ENCODE measurements at places on chromosomes 13 and 19.

DNA sequence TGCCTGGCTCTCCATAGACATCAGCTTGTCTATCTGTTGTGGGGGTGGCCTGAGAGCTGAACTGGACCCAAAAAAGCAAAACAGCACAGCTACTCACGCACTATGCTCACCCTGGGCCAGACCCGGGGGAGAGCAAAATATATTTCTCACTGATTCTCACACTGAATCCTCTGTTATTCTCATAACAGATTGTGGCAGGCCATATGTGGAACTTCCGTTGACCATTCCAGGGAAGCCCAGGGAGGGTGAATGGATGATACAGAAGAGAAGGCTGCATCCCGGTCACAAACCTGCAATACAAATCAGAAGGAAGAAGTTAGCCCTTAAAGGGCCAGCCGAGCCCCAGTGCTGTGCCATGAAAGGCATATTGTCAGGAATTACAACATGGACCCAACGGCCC lies 362.5 kb downstream of the ZNF536 start:
- no peak for DNase-seq

- no peak for DNase-seq
Measured at GRCh38 chr13:60351326-60351725, 45.7 kb upstream of the TDRD3 start.

DNA sequence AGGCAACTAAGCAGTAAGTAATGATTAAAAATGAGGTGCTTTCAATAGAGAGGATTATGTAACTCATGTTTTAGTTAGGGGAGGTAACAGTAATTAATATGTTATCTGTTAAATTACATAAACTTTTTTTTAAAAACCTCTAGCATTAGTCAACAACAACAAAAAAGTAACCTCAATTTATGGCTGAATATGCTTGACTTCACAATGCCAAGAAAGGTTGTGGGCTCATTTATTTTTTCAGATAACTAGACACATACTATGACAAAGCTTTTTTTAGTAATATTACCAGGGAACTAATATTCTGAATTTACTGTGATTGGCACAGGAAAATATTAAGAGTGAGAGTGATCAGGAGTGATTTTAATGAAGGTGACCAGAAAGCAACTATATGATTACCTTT lies 54.9 kb downstream of the KCNRG start:
- no peak for DNase-seq

DNA sequence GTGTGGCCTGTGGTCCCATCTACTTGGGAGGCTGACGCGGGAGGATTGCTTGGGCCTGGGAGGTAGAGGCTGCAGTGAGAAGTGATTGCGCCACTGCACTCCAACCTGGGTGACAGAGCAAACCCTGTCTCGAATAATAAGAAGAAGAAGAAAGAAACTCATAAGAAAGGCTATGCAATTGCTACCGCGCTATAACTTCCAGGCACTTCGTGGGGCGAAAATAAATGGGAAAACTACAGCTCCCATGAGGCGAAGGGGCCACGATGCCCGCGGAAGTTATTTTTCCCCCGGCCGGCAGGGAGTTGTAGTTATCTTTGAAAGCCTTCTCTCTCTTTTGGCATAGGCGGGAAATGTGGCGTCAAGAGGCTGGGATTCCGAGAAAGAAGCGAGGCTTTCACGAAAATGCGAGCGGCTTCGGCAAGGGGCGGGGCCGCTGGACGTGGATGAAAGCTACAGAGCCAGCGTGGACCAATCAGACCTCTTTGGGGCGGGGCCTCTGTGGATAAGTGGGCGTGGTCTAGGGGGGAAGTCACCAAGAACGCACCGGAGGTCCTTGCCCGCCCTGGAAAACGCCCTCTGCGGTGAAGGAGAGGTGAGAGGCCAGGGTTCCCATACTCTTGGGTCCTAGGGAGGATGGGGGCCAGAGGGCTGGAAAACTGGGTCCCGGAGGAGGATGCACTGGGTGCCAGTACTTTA lies at the start of gene NUCB1:
NUCB1 (plus strand) TSS at position 532 of the 696 bp plus-strand sequence. CDS start 485 bp downstream, outside the sequence.
- DNase-seq: peak; percentile 100

- no peak for DNase-seq
Measured at GRCh38 chr19:5153601-5154128, 184.8 kb downstream of the KDM4B start.

DNA sequence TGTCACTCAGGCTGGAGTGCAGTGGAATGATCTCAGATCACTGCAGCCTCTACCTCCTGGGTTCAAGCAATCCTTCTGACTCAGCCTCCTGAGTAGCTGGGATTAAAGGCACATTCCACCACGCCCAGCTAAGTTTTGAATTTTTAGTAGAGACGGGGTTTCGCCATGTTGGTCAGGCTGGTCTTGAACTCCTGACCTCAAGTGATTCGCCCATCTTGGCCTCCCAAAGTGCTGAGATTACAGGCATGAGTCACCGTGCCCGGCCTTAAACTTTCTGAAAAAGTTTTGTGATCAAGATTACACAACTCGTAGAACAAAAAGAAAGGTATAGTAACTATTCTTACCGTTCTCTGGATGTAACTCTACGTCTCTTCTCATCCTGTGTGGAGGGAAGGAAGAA lies 21.2 kb downstream of the DNMT1 start:
- no peak for DNase-seq

- DNase-seq: no peak
Measured at GRCh38 chr13:80438521-80438920, 97.6 kb upstream of the SPRY2 start.

DNA sequence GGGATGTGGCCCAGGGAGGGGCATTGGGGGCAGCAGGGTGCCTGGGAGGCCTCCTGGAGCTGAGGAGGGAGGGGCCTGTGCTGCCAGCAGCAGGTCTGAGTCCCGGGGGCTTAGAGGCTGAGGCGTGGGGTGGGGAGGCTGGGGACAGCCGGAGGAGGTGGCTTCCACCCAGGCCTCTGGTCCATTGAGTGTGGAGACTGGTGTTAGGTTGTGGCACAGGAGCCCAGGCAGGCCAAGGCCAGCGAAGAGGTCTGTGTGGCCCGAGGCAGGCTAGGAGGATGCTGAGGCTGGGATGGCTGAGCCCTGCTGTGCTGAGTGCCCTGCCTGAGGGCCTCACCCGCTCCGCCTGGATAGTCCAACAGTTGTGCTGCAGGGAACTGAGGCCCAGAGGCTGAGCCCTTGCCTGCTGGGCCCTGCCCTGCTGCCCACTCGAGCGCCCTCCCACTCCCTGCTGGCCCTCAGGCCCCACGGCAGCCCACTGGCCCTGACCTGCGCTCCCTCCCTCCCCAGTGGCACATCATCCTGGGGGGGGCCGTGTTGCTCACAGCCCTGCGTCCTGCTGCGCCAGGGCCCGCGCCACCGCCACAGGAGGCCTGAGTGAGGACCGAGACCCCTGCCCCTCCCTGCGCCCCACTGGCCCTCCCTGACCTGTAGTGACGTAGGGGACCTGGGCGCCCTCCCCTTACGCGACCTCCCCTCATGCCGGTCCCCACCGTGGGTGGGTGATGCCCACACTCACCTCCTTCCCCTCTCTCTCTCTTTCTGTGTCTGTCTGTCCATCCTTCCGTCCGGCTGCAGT lies 4.9 kb upstream of the GARIN5A start:
- no peak for DNase-seq

- no peak for DNase-seq
Measured at GRCh38 chr13:25988661-25989060, 63.2 kb downstream of the SHISA2 start.

GRCh38 chr13:94765814-94766213 lies 53.5 kb upstream of the SOX21 start:
- no peak for DNase-seq

DNA sequence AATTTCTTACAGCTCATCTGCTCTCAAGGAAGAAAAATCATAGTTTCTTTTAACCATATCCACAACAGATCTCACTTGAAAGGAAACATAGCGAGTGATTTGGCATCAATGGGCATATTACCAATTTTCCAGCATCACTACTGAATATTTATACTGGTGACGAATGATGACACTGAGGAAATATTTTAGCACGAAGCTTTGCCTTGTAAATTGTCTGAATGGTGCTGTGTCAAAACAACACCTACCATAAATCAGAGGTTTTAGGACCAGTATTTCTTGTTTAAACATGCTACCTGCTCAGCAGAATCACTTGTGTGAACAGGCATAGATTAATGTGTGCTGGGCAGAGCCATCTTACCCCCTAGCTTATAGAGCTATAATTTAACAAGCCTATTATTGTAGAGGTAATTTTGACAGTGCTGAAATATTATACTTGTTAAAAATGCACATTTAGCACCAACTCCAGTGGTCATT lies 146.8 kb downstream of the ABCC4 start:
- DNase-seq: no peak

DNA sequence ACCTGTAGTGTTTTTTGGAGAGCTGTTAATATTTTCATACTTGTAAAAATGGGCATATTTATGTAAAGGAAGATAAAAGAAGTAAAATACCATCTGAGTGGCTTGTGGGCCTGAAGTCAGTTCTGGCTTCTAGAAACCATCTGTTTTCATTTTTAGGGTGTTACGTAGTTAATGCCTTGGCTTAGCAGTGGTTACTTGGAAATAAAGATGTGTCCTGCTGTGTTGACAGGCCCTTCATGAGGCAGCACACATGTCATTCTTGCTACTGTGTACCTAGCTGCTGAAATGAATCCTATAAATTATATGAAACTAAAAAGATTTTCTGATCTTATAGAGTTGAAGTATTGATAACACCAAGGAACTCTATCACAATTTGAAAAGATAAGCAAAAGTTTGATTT lies 16.0 kb downstream of the ILF3 start:
- DNase-seq: no peak

DNA sequence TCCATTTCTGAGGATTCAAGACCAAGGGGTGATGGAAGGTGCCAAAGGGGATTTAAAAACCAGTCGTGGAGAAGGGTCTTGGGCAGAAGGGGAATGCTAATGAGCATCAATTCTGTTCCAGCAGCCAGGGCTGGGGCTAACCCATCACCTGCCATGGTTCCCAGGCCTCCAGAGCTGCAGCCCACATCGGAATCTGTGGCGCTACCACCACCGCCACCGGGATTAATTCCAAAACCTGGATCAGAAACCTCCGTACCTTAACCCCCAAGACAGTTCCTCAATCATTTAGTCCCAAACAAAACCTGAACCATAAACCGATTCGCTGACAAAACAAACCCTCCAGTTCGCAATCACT lies 583 bp downstream of the ZNF615 start:
- no peak for DNase-seq

DNA sequence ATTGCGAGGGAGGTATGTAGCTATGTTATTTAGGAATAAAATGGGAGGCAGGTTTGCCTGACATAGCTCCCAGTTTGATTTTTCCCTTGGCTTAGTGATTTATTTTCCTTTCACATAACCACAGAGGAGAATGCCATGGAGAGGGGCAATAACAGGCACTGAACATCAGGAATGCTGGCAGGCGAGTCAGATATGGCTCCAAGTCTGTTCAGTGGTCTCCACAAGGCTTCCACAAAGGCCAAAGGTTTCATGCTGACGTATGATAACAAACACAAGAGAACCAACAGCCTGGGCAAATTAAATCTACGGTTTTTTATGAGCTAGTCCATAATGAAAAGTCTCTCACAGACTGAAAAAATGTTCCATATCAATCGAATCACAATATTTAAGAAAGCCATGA lies 66.7 kb downstream of the SUCLA2 start:
- DNase-seq: no peak

- no peak for DNase-seq
Measured at GRCh38 chr19:49954092-49954829, 6.7 kb downstream of the SIGLEC11 start.

DNA sequence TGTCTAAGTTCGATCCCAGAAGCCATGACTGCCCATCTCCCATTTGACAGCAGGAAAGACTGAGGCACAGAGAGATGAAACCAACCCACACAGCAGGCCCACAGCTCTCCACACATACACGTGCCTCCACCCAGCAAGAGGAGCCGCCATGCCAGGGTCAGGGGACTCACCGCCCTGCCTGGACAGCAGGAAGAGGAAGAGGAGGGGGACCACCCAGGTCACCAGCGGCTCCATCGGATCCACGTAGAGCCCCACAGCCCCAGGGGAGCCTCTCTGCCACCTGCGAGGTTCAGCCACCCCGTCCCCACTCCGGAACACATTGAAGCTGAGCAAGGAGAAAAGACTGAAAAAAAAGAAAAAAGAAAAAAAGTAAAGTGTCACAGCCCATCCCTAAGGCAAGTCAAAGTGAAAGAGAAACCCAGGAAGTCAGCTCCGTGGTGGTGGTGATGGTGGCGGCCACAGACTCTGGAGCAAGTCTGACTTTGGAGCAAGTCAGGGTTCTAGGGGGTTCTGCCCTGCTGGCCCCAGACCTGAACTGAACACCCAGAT lies at the start of gene IL12RB1:
IL12RB1 (minus strand) TSS at position 345 of the 549 bp plus-strand sequence; CDS start at position 234, 111 bp downstream.
- DNase-seq: peak; percentile 91

GRCh38 chr13:81377921-81378320 lies 1037.0 kb upstream of the SPRY2 start:
- no peak for DNase-seq

GRCh38 chr13:112193463-112194166 lies 126.7 kb downstream of the SOX1 start:
- no peak for DNase-seq

GRCh38 chr13:30107121-30107520 lies 200.2 kb downstream of the KATNAL1 start:
- DNase-seq: no peak

GRCh38 chr13:51980908-51981307 lies 30.3 kb downstream of the ATP7B start:
- no peak for DNase-seq

- DNase-seq: no peak
Measured at GRCh38 chr13:109454167-109454917, 332.0 kb downstream of the IRS2 start.

- DNase-seq: no peak
Measured at GRCh38 chr19:46913852-46914430, 53.1 kb downstream of the ARHGAP35 start.

DNA sequence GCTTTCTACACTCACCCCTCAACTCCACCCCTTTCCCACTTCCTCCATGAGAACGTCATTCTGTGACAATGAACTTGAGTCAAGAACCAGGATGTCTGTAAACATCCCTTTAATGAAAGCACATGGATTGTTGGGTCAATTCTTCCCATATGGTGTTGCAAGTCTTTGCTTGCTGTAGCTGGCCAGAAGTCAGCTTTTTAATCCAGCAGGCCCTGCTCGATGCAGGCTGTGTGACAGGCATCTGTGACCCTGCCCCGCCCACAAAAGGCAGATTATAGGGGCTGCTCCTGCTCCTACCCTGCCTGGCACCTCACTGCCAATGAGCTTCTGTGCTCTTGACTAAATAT lies 78.0 kb downstream of the STARD13 start:
- no peak for DNase-seq

DNA sequence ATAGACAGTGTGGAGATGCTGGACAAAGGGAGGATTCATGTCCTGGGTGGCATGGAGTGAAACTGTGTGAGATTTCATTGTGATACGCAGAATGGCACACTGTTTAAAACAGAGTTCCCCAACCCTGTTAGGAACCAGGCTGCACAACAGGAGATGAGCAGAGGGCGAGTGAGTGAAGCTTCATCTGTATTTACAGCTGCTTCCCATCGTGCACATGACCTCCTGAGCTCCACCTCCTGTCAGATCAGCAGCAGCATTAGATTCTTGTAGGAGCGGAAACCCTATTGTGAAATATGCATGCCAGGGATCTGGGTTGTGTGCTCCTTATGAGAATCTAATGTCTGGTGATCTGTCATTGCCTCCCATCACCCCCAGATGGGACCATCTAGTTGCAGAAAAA lies 72.5 kb downstream of the RAP2A start:
- no peak for DNase-seq
